ENCODE measurements at places on chromosomes 12 and 14.

DNA sequence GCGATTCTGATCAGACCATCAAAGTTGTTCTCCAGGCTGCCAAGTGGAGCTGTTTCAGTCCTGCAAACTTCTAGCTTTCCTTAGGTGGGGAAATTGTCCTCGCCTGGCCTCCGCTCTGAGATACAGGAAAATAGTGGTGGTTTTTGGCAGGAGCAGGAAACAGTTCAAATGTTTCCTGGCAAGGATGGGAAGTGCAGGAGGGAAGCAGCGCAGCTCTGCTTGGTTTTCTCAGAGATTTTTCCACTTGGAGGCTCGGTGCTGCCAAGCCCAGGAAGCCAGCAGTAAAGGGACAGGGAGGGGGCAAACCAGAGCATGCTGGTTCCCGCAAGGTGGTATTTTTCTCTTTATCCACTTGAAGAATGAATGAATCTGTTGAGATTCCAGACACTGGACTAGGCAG, 17.0 kb downstream of the TMEM63C start:
- no peaks in the 10 kb centered on the region for H3K4me1 ChIP-seq
- DNase-seq: no peak
- no peak overlapping the region for H3K4me3 ChIP-seq
- no peak overlapping the region for H3K27ac ChIP-seq
- H3K36me3 ChIP-seq: no peaks in the 10 kb centered on the region

GRCh38 chr12:131850856-131851559, 22.8 kb downstream of the MMP17 start:
- no peaks in the 10 kb centered on the region for H3K36me3 ChIP-seq
- H3K4me1 ChIP-seq: no peaks in the 10 kb centered on the region
- no peak overlapping the region for H3K4me3 ChIP-seq
- no peak overlapping the region for H3K27ac ChIP-seq
- H3K27me3 ChIP-seq: no peaks in the 10 kb centered on the region

DNA sequence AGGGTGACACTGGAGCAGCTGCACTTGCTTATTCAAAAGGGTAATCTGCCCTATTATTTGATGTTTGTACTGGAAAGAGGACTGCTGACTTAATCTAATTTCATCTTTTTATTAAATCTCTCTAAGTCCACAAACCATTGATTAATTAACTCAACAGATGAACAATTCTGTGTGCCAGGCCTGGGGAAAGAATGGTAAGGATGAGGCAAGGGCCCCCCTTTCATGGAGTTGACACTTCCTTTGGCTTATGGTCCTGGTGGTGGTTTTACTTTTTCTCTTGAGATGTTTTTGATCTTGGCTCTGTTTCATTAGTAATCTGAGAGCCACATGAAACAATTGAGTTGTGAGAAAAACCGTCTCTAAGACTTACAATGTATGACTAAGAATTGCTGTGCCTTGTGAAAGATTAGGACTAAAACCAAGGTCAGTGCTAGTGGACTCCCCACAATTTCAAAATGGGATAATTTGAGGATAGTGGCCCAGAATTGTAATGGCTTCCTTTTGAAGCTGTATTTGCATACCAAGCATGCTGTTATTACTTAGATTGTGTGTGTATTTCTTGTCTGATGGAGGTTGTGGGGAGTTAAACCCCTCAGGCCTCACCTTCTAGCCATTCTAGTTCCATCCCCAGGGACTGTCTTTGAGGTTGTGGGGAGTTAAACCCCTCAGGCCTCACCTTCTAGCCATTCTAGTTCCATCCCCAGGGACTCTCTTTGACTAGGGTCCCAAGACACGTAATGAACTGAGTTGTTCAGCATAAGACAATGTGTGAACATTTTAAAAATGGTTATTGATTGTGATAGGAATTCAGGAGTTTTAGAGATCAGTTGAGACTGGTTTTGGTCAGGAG, 52.5 kb upstream of the EVL start:
- no peaks in the 10 kb centered on the region for H3K36me3 ChIP-seq
- no peak overlapping the region for H3K27ac ChIP-seq
- no peak overlapping the region for H3K4me3 ChIP-seq
- no peaks in the 10 kb centered on the region for H3K27me3 ChIP-seq
- DNase-seq: no peak
- H3K4me1 ChIP-seq: no peaks in the 10 kb centered on the region

DNA sequence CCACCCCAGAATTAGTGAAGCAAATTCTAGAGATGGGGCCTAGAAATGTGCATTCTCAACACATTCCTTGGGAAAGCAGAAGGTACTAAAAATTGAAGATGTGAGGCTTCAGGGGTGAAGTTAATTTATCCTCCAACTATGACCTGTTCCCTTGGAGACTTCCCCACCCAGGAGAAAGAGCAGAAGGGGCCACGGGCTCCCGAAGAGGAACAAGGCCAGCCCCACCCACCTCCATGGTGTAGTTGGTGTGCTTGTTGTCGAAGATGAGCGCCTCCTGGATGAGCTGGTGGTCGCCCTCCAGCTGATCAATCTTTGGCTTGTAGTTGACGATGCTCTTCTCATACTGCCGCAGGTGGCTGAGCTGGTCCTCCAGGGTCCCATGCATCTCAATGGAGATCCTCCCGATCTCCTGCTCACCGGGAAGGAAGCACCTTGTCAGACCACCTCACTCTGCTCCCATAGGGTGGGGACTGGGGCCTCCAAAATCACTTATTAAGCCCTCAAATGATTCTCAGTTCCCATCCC, 87.8 kb upstream of the ZFP36L1 start:
- DNase-seq: no peak
- no peaks in the 10 kb centered on the region for H3K4me1 ChIP-seq
- H3K4me3 ChIP-seq: no peak overlapping the region

DNA sequence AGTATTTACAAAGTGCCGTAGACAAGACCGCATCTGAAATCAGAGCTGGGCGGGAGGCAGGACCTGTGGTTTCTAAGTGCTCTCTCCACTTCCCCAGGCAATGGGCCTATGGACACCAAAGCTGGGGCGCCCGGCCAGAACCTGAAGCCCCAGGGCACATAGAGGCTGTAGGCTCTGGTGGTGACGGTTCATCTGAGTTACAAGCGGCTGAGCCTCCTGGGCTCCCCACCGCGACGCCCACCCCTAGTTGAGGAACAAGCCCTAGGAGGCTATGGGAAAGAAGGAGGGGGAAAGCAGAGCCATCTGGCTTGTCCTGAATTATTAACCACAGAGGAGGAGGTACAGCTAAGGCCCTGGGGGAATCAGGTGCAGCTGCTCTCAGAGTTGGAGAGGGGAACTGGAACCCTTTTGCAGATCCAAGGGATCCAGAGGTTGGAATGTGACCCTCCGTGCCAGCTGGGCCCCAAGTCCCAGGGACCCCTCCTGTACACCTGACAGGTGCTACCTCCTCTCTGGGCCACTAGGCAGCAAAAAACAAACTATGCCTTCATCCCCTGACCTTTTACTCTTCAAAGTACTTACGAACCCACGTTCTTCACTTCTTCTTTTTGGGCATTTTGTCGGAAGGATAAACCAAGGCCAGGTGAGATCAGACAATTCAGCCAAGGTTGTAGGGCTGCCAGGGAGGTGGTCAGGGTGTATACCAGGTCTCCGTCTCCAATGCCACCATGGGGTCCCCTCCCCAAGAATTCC, 77.2 kb downstream of the ARL6IP4 start:
- no peak overlapping the region for H3K27ac ChIP-seq
- no peak overlapping the region for H3K4me3 ChIP-seq
- H3K27me3 ChIP-seq: no peaks in the 10 kb centered on the region
- no peaks in the 10 kb centered on the region for H3K36me3 ChIP-seq
- H3K4me1 ChIP-seq: no peaks in the 10 kb centered on the region

DNA sequence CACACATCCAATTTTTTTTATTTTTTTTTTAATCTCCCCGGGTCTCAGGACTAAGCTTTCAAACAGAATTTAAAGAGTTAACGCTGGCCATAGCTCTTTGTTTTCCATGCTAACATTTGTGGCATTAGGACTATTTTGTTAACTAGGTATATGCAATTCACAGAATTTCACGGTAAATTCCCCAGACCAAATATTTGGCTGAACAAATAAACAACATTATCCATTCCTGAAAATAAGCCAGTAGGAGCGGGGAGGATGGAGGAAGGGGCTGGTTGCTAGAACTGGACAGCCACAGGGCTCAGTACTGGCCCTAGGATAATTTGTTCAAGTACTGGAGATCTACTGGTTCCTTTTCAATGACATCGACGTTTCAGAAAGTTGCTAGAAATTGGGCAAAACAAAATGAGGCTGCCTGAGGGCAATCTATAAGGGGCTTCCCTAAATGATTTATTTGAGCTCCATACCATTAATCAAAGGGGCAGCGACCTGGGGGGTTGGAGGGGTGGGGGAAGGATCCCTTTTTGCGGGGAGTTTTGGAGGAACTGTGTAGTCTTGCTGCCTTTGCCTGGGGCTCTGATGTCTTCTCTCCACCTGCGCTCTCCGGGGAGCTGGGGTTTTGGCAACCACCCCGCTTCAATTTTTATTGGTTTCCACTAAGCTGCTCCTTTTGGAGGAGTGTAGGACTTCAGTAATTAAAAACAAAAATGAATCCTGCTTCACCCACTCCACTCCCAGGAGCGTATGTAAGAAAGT, 9.0 kb downstream of the BMP4 start:
- H3K27me3 ChIP-seq: peaks cover 10% of the 10 kb centered on the region
- H3K4me1 ChIP-seq: no peaks in the 10 kb centered on the region
- no peak for DNase-seq
- no peaks in the 10 kb centered on the region for H3K36me3 ChIP-seq

GRCh38 chr12:45434094-45434493, 218.2 kb downstream of the ANO6 start:
- H3K36me3 ChIP-seq: peaks cover 3% of the 10 kb centered on the region
- no peak overlapping the region for H3K4me3 ChIP-seq
- H3K27me3 ChIP-seq: no peaks in the 10 kb centered on the region
- H3K27ac ChIP-seq: no peak overlapping the region
- DNase-seq: no peak

DNA sequence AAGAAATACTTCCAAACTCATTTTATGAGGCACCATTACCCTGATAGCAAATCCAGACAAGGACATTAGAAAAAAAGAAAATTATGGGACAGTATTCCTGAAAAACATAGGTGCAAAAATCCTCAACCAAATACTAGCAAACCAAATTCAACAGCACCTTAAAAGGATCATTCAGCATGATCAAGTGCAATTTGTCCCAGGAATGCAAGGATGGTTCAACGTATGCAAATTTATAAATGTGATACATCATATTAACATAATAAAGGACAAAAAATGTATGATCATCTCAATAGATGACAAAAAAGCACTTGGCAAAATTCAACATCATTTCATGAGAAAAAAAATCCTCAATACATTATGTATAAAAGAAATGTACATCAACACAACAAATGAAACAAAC, 162.9 kb downstream of the DUSP6 start:
- H3K36me3 ChIP-seq: no peaks in the 10 kb centered on the region
- no peak for DNase-seq
- no peaks in the 10 kb centered on the region for H3K27me3 ChIP-seq

GRCh38 chr12:118136559-118137003, 657 bp downstream of the PEBP1 start:
- peaks cover 13% of the 10 kb centered on the region for H3K4me1 ChIP-seq
- H3K27ac ChIP-seq: peak overlapping the region; percentile 76
- H3K27me3 ChIP-seq: no peaks in the 10 kb centered on the region
- peak overlapping the region; percentile 84 for H3K4me3 ChIP-seq
- DNase-seq: no peak
- peaks cover 18% of the 10 kb centered on the region for H3K36me3 ChIP-seq

DNA sequence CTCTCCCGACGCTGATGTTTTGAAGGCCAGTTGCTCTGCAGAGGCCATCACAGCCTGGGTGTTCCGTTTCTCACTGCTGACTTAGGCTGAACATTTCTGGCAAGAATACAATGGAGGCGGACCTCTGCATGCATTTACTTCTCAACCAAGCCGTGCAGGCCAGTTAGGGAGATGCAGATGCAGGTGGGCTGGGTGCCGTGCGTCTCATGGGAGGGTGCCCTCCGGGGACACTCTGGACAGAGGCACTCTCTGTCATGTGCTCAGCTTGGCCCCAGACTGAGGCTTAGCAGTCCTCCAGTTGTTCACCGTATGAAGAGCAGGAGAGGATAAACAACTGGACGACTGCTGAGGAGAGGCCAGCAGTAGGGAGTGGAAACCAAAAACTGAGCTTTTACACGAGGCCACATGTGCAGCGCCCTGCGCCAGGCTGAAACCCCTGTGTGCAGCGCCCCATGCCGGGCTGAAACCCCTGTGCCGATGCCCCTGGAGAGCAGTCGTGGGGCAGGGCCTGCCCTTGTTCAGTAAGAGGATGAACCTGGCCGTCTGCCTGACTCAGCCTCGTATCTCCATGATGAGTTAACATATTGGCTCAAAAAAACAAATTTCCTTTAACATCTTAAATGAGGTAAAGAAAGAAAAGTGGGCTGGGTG, 32.3 kb downstream of the DDX51 start:
- peaks cover 24% of the 10 kb centered on the region for H3K36me3 ChIP-seq
- no peak for DNase-seq
- no peak overlapping the region for H3K4me3 ChIP-seq
- H3K4me1 ChIP-seq: no peaks in the 10 kb centered on the region
- no peaks in the 10 kb centered on the region for H3K27me3 ChIP-seq

DNA sequence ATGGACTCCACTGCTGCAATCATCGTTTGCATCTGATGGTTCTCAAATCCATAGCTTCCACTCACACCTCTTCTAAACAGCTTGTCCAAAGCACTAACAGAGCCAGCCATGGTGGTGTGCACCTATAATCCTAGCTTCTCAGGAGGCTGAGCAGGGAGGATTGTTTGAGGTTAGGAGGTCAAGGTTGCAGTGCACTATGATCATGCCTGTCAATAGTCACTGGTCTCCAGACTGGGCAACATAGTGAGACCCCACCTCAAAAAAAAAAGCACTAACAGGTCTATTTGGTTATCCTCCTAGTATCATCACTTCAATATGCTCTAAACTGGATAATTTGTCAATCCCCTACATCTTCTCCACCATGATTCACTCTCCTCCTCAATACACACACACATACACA, 63.2 kb downstream of the TTC9 start:
- no peak overlapping the region for H3K27ac ChIP-seq
- H3K4me3 ChIP-seq: no peak overlapping the region
- H3K27me3 ChIP-seq: no peaks in the 10 kb centered on the region
- DNase-seq: no peak
- no peaks in the 10 kb centered on the region for H3K4me1 ChIP-seq

- H3K27ac ChIP-seq: no peak overlapping the region
- H3K4me1 ChIP-seq: no peaks in the 10 kb centered on the region
- H3K27me3 ChIP-seq: no peaks in the 10 kb centered on the region
- no peak for DNase-seq
These were observed 337.4 kb downstream of the NUAK1 start for GRCh38 chr12:105801351-105801750.

GRCh38 chr14:34113005-34113511, 162.2 kb upstream of the EGLN3 start:
- no peaks in the 10 kb centered on the region for H3K4me1 ChIP-seq
- no peak for DNase-seq
- no peak overlapping the region for H3K4me3 ChIP-seq

GRCh38 chr14:89270439-89271227, 146.4 kb downstream of the FOXN3 start:
- no peak overlapping the region for H3K27ac ChIP-seq
- no peaks in the 10 kb centered on the region for H3K27me3 ChIP-seq
- DNase-seq: no peak
- H3K4me3 ChIP-seq: no peak overlapping the region
- H3K4me1 ChIP-seq: peaks cover 2% of the 10 kb centered on the region

- H3K27ac ChIP-seq: no peak overlapping the region
- H3K4me1 ChIP-seq: no peaks in the 10 kb centered on the region
- H3K27me3 ChIP-seq: no peaks in the 10 kb centered on the region
- no peaks in the 10 kb centered on the region for H3K36me3 ChIP-seq
These were observed 18.9 kb downstream of the KRT80 start for GRCh38 chr12:52172956-52173355.

- no peaks in the 10 kb centered on the region for H3K36me3 ChIP-seq
- no peak overlapping the region for H3K27ac ChIP-seq
- H3K4me1 ChIP-seq: no peaks in the 10 kb centered on the region
- H3K4me3 ChIP-seq: no peak overlapping the region
These were observed 143.7 kb downstream of the PIWIL1 start for GRCh38 chr12:130481392-130481879.

GRCh38 chr12:129532082-129532481, 371.7 kb downstream of the TMEM132D start:
- H3K27ac ChIP-seq: no peak overlapping the region
- no peak overlapping the region for H3K4me3 ChIP-seq
- H3K4me1 ChIP-seq: no peaks in the 10 kb centered on the region
